ENCODE measurements at places on chromosomes 2 and 18.
A peak's percentile ranks its signal among the peaks of the same experiment; 100 is the strongest.

GRCh38 chr18:38243291-38243690 is 677.7 kb upstream of the CELF4 start:
- no peak for DNase-seq

DNA sequence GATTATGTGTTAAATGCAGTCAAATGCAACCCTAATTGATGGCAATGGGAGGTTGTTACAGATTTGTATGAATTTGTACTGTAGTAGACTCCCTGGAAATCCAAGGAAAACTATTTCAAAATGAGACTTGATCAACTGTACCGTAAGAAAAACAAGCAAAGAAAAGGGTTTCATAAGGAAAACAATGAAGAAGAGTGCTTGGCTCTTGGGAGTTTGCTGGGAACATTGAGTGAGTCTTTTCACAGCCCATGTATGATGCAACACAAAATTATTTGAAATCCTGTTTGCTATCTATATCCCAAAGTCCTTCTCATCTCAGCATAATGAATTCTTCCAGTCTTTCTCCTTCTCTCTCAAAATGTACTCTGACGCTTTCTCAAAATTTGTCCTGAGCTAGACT is 67.0 kb upstream of the OSR1 start:
- no peak for DNase-seq

GRCh38 chr2:182616471-182617393 is 99.3 kb upstream of the DNAJC10 start:
- DNase-seq: no peak

GRCh38 chr18:27921392-27921791 is 255.5 kb downstream of the CDH2 start:
- DNase-seq: no peak

GRCh38 chr2:19883971-19884720 is 17.6 kb downstream of the TTC32 start:
- no peak for DNase-seq

DNA sequence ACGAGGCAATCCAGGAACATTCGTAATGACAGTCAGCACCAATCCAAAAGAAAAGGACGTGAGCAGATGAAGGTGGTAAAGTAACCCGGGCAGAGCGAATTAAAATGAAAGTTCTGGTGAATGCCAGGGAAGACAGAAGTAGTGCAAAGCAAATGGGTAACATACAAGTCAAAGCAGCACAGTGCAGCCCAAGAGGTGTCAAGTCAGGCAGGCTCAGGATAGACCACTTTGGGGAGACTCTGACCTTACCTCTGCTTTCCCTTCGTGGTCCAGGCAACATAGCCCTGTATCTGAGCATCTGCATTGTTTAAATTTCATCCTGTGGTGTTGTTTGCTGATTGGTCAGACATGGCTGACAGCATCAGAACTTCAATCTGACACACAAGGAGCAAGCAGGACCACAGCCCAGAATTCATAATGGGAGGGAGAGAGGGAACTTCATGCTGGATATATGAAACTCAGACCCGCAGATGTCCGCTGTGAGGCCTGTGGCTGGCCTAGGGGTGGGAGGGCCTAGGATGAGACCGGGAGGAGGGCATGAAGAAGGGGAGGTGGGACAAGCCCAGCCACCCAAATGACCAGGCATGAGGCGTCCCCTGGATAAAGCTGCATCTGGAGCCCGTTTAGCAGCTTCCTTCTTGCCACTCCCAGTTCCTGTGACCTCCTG is 285.7 kb downstream of the TCF4 start:
- DNase-seq: no peak

GRCh38 chr2:85953476-85953875 is 64.7 kb upstream of the ST3GAL5 start:
- DNase-seq: no peak

DNA sequence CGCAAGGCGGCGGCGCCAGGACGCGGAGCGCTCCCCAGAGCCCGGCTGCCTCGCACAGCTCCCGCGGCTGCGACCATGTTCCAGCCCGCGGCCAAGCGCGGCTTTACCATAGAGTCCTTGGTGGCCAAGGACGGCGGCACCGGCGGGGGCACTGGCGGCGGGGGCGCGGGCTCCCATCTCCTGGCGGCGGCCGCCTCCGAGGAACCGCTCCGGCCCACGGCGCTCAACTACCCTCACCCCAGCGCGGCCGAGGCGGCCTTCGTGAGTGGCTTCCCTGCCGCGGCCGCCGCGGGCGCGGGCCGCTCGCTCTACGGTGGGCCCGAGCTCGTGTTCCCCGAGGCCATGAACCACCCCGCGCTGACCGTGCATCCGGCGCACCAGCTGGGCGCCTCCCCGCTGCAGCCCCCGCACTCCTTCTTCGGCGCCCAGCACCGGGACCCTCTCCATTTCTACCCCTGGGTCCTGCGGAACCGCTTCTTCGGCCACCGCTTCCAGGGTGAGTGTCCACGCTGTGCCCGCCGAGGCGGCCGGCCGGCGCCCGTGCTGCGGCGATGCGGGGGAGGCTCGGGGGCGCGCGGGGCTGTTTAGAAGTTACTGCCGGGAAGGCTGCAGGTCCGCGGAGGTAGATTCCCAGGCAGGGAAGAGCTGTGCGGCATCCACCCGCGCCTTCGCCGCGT is 696 bp downstream of the EMX1 start:
- DNase-seq: no peak

- no peak for DNase-seq
Measured at GRCh38 chr2:58974881-58975280, 733.8 kb upstream of the FANCL start.

- DNase-seq: no peak
Measured at GRCh38 chr2:48574353-48575287, 43.0 kb upstream of the GTF2A1L start.

- no peak for DNase-seq
Measured at GRCh38 chr2:231427116-231427515, 31.6 kb downstream of the B3GNT7 start.

DNA sequence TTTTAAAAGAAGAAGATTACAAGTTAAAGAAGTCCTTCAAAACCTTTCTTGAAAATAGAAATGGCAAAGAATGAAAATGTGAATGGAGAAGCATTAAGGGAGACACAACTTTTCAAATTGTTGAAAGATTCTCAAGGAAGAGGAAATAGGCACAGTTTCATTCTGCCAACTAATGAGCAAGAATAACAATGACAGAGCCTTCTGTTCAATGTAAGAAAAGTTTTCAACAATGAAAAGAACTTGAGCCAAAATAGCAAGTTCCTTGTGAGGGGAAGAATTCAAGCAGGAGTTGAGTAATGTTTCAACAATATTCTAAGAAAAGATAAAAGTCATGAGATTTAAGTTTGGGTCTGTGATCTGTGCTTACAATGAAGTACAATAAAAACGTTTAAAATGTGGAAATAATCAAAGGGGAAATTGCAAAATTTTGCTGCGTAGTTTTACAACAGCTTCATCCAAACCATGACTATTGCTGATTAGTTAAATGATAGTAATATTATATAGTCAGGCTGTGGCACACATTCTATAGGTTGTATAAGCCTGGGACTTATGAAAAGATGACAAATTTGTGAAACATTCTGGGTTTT is 122.6 kb downstream of the METTL4 start:
- no peak for DNase-seq

- no peak for DNase-seq
Measured at GRCh38 chr18:61917818-61918217, 25.0 kb upstream of the RNF152 start.

DNA sequence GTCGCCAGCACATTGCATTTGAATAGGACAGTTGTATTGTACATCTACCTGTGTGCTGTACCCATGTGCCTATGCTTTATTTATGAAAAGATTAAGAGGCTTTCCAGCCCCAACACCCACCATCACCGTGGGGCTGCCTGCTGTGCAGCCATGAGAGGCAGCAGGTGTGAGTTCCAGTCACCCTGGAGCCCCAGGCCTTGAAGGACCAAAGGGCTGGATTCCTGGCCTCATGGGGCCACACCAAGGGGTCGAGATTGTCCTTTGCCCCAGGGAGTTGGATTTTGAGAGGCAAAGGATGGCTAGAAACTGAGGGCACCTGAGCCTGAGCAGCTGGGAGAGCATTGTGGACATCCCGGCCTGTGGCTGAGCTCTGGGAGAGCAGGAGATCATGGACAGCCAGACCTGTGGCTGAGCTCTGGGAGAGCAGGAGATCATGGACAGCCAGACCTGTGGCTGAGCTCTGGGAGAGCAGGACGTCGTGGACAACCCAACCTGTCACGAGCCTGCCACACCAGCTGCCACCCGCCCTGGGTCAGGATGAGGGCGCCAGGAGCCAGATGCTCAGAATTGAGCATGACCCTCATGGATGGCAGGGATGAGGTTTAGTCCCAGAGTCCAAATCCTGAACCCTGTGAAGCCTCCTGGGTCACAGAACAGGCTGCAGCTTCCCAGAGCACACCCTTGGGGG is 182.5 kb upstream of the RAB6C start:
- DNase-seq: no peak

GRCh38 chr2:113818382-113818951 is 62.0 kb upstream of the SLC35F5 start:
- peak; percentile 73 for DNase-seq

DNA sequence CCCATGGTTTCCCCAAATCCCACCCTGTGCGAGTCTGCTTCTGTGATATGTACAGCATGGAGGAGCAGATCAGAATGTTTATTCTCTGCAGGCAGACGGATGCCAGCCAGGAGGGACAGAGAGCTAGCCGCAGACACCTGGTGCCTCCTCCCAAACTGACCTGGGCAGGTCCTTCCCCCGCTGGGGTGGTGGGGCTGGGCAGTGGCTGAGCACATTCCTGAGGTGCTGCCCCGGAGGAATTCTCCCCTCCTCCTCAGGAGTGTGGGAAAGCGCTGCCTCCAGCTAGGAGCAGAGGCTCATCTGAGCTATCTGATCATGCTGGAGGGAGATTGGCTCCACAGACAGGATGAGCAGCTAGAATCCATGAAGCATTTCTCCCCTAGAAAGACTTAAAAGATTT is 21.7 kb downstream of the C2orf92 start:
- DNase-seq: no peak

- no peak for DNase-seq
Measured at GRCh38 chr18:31679791-31680432, 4.5 kb downstream of the B4GALT6 start.

DNA sequence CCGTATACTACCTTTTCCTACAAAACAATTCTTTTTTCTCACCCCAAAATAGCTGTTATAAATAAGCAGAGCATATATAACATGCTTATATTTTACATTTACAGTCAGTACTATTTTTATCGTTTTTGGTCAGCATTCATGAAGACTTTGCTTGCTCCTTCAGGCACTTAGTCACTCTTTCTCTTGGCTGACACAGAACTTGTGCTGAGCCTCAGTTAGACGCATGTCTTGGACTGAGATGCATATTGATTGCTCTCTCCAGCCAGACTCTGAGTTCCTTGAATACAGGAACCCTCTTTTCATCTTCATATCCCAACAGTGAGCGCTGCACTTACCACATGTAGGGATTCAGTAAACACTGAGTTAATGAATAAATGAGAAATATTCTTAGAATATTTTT is 158.3 kb downstream of the RTN4 start:
- DNase-seq: no peak

DNA sequence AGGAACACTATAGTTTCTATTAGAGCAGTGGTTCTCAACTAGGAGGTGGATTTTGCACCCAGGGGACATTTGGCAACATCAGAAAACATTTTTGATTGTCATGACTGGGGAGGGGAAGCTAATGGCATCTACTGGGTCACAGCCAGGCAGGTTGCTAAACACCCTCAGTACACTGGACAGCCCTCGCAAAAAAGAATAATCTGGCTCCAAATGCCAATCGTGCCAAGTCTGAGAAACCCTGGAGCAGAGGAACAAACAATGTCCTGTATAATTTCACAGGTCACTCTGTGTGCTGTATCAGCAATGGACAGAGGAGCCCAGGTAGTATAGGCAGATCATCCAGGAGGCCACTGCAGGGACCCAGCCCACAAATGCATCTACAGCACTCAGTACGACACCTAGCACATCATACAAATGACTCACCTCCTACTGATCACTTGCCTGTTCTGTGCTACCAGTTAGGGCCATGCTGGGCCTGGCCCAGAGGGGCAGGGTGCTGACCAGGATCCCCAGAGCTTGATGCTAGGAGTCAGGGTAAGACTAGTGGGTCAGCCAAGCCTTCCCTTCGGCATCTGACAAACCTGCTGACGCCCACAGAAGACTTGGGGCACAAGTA is 37.6 kb downstream of the SFXN5 start:
- no peak for DNase-seq

DNA sequence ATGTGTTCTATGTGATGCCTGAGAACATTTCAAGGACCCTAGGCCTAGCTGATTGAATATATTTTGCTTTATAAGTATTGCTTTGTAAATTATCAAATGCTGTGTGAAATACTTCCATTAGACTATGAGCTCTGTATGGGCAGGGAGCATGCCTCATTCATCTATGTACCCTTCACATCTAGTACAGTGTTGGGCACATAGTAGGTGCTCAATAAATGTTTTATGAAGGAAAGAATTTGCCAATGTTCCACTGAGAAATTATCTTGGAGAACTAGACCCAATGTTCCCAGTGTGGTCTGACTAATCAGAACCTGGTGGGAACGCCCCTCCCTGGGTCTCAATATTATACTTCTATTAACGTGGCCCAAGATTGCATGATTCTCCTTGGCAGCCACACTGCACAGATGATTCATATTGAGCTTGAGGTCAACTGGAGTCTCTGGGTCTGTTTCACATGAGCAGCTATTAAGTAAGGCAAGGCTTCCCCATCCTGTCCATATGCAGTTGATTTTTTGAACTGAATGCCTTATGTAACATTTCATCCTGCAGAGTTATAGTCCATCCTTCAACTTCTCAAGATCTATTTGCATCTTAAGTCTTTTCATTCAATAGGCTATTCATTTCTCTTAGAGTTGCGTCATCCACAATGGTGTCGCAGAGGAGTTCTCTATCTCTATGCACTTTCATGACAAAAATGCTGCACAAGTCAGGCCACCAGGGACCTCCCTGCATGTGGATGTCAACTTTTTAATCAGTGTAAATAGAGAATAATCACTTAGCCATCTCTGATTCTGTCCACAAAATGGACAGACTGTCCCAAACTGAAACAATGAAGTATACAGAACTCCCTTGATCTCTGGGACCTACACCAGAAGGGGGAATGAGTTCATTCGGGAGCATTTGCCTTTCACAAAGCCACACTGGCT is 257.6 kb downstream of the CYP26B1 start:
- no peak for DNase-seq

GRCh38 chr2:231050018-231050901 is 6.4 kb upstream of the PSMD1 start:
- no peak for DNase-seq

GRCh38 chr2:237818066-237818473 is 19.5 kb downstream of the RBM44 start:
- no peak for DNase-seq

GRCh38 chr2:145339646-145340045 is 819.7 kb upstream of the ZEB2 start:
- no peak for DNase-seq

DNA sequence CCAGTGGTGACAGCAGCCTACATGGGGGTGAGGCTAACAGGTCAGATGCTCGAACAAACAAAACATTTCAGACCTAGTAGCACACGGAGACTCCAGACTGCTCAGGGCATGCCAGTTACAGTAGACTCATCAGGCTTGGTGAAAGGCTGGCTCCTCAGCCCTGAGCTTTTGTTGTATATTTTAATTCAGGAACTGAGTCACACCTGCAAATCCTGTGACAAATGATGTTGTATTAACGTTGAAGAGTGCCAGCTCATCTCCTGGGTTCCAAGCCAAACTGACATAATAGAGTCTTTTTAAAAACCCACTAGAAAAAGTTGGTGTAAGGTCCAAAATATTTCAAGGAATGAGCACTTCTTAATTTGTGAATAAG is 65.3 kb downstream of the C1D start:
- DNase-seq: peak; percentile 4
